ENCODE measurements at places on chromosomes 16 and 17.

- no peak for DNase-seq
These were observed 365 bp downstream of the AQP8 start for GRCh38 chr16:25217112-25217511.

DNA sequence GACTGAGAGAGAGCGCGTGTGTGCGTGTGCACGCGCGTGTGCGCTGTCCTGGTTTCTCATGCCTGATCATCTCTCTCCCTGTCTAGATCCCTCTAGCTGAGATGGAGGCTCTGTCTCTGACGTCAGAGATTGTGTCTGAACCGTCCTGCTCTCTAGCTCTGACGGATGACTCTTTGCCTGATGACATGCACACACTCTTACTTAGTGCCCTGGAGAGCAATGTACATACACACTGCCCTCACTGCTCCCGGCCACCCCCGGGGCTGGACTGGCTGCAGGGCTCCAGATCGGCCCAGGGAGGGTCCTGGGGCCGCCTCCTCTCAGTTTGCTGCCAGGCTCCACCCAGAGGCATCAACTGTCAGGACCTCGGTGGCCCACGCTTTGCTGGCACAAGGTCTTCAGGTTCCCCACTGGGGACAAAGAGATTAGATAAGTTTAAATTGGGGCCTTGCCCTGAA, 13.1 kb upstream of the ABCC3 start:
- no peak for DNase-seq

GRCh38 chr16:69855592-69855991, 93.5 kb downstream of the WWP2 start:
- no peak for DNase-seq

- DNase-seq = peak; percentile 69
These were observed 1.6 kb downstream of the HIC1 start for GRCh38 chr17:2056206-2057174.

Measured in EL (cell line).